ENCODE measurements at places on chromosomes 2 and 18. TPM values are rescaled to one million over a fixed set of nuclear protein-coding genes. Genes with fewer than 3 reads are reported as not detected.

GRCh38 chr2:232744963-232745362 lies 31.4 kb downstream of the KCNJ13 start:
- H3K27ac ChIP-seq: no peak overlapping the region
- no peak for DNase-seq
- peaks cover 31% of the 10 kb centered on the region for H3K36me3 ChIP-seq
- H3K27me3 ChIP-seq: no peaks in the 10 kb centered on the region
- H3K4me3 ChIP-seq: no peak overlapping the region

DNA sequence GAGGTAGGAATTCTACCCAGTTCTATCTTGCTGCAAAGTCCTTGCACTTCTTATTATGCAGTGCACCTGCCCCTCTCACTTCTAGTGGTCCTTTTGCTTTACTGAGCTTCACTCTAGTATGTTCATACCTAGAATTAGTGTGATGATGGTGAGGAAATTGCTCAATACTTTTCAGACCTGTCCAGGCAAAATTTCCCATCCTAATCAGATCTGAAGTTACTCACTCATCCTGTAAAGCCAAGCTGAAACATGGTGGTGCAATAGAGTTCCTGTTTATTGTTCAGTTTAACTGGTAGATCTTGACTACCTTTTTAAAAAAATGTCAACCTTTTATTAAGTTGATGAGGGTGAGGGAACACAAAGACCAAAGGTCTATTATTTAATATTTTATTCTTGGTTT lies 12.6 kb upstream of the FIGN start:
- DNase-seq: no peak
- H3K27me3 ChIP-seq: no peaks in the 10 kb centered on the region
- no peak overlapping the region for H3K27ac ChIP-seq

DNA sequence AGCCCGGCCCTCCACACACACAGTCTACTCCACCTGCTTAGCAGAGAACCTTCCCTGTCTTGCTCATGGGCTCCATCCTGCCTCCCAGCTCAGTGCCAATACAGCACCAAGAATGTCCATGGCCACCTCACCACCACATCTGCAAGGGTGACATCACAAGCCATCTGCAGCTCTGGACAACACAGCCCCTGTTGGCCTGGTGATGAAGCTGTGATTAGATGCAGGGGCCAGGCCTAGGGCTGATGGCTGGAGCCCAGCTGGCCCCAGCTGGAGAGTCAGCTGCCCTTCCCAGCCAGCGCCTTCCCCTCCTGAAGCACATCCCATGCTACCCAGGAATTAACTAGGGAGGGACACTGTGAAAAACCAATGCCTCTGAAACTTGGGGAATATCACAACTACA lies 91.1 kb downstream of the TTC32 start:
- DNase-seq: peak; percentile 44
- peaks cover 29% of the 10 kb centered on the region for H3K4me1 ChIP-seq
- H3K27me3 ChIP-seq: no peaks in the 10 kb centered on the region
- H3K36me3 ChIP-seq: no peaks in the 10 kb centered on the region

DNA sequence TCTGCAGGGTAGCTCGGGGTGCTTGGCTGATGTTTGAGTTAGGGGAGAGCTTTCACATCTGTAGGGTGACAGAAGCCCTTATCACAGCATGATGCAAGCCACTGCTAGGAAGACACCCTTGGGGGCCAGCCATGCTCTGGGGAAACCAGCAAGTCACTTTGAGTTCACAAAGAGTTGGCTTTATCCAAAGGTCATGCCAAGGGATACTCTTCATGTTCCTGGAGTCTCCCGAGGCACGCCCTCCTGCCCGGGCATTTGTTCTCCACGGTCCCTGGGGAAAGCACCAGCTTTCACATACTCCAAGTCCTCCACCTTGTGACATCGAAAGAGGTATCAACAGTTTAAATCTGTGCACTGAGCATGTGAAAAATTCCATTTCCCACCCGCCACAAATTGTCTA lies 227.7 kb downstream of the VAPA start:
- H3K27ac ChIP-seq: no peak overlapping the region
- H3K4me1 ChIP-seq: peaks cover 25% of the 10 kb centered on the region
- H3K4me3 ChIP-seq: no peak overlapping the region
- H3K27me3 ChIP-seq: no peaks in the 10 kb centered on the region
- no peaks in the 10 kb centered on the region for H3K36me3 ChIP-seq

- no peak for DNase-seq
- H3K27ac ChIP-seq: no peak overlapping the region
- H3K4me3 ChIP-seq: no peak overlapping the region
- no peaks in the 10 kb centered on the region for H3K36me3 ChIP-seq
- H3K4me1 ChIP-seq: no peaks in the 10 kb centered on the region
- no peaks in the 10 kb centered on the region for H3K27me3 ChIP-seq
Measured at GRCh38 chr2:229519655-229520430, 194.5 kb downstream of the DNER start.

DNA sequence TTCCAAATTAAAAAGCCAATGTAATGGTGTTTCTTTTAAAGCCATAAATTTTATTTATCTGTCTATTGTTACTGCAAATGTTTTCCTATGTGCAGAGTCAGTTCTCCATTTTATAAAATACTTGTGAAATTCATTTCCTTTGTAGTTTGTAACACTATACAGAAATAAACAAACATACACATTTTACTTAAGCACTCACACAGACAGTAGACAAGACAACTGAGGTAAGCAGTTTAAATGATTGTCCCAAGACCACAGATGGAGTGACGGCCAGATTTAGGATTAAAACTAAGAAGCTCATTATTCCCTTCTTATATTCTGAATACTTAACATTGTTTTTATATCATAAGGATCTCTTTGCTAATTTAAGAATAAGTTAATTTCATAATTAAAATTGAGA lies 100.9 kb downstream of the BAZ2B start:
- no peaks in the 10 kb centered on the region for H3K27me3 ChIP-seq
- H3K4me3 ChIP-seq: peak overlapping the region; percentile 65
- no peak for DNase-seq

DNA sequence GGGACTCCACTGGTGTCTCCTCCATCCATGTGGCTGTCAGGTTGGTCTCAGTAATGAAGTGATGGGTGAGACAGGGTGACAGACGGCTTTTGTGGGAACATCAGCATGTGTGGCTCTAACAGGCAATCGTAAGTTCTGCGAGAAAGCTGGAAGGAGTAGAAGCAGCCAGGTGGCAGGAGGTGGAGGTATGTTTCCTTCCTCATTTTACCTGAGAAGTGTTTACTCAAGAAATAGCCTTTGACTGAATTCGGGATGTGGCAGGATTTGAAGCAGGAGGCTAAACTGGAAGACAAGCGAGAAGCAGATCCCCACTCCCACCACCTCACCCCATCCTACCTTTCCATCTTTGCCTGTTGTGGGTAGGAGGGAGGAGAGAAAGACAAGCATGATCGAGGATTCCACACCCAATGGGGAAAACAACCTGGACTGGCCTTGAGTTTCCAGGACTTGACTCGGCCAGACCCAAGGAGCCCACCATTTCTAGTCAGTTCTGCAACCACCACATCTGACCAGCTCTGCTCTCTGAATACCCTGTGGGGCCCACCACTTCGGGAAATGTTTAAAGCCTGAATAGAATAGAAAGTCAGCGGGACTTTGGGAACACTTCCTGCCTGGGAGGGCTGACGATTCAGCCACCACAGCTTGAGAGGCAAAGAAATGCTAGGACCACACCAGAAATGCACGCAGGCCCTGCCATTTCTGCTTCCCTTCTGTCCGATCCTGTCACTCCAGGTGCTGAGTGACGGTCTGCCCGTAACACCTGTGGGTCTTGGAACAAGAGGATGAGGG lies 1.2 kb downstream of the ABCG8 start:
- DNase-seq: no peak
- no peaks in the 10 kb centered on the region for H3K4me1 ChIP-seq
- H3K4me3 ChIP-seq: no peak overlapping the region
- H3K27me3 ChIP-seq: peaks cover 56% of the 10 kb centered on the region
- H3K36me3 ChIP-seq: no peaks in the 10 kb centered on the region

DNA sequence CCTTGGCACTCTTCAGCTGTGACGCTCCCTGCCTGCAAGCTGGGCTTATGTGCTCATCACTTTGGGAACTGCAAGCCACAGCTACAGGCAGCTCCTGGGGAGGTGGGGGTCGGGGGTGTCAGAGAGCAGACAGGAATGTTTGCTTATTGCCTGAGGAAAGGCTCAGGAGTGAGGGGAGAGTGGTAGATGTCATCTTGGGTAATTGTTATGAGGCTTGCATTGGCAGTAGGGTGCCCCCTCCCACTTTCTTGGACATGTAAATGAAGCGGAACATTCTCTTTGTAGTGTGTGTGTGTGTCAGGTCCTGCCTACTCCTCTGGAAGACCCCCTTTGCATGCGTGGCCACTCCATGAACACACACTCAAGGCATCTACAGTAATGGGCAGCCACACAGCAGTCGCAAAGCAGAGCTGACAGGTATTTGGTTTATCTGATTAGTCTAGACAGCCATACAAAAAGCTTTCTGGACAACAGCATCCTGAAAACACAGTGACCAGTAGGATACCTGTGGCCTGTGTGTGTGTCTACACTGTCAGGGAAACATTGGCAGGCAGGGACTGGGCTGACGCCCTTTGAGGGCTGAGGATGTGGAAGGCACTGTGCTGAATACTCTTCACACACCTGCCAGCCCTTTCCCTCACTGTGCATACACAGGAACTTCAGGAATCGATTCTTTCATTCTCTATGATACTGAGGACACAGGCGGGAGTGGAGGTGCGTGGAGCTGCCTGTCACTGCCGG lies 17.1 kb upstream of the MC2R start:
- H3K27ac ChIP-seq: no peak overlapping the region
- H3K36me3 ChIP-seq: no peaks in the 10 kb centered on the region
- H3K4me1 ChIP-seq: no peaks in the 10 kb centered on the region
- no peak for DNase-seq

The SPC25 gene
- 0.60 TPM for total RNA-seq

The DCDC2C gene
- total RNA-seq: not detected

The SLC23A3 gene
- 0.58 TPM for total RNA-seq

The ID2 gene
- 32.2 TPM for total RNA-seq

The AKAIN1 gene
- not detected for total RNA-seq

The PARD6G gene
- 2.0 TPM for total RNA-seq

The GKN2 gene
- total RNA-seq: not detected

The MYOM1 gene
- 667 TPM for total RNA-seq

Data from left ventricle myocardium inferior (tissue), 1 donor.